Aorta (tissue), 5 donors: ENCODE measurements at places on chromosomes 12 and 14. TPM values are rescaled to one million over a fixed set of nuclear protein-coding genes. Genes with fewer than 3 reads are reported as not detected.

DNA sequence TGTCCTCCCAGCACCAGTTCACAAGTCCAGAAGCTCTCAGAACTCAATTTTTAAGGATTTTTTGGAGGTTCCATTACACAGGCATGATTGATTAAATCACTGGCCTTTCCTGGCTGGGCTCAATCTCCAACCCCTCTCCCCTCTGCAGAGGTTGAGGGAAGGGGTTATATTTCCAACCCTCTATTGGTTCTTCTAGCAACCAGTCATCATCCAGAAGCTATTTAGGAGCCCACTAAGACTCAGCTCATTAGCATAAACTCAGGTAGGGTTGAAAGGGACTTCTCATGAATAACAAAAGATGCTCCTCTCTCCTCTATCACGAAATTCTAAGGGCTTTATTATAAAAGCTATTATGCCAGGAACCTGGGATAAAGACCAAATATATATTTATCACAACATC lies 41.5 kb downstream of the SPPL3 start:
- no peak for DNase-seq

- no peak for DNase-seq
Measured at GRCh38 chr12:66903782-66904396, 225.0 kb upstream of the GRIP1 start.

Gene NRL
- total RNA-seq: 1.1 TPM

GRCh38 chr14:50061664-50062437 lies 54.5 kb downstream of the VCPKMT start:
- no peak for DNase-seq
